A549 (cell line): ENCODE measurements at places on chromosomes 2 and 18.

DNA sequence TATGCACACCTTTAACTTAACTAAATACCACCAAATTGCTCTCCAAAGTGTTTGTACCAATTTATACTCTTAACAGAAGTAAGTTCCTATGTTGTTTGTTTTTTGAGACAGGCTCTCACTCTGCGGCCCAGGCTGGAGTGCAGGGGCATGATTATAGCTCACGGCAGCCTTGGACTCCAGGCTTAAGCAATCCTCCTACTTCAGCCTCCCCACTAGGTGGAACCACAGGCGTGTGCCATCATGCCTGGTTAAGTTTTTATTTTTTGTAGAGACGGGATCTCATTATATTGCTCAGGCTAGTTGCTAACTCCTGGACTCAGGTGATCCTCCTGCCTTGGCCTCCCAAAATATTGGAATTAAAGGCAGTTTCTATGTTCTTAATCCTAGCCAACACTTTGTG is 13.1 kb upstream of the NAB1 start:
- DNase-seq, result peak; percentile 49

- no peak for DNase-seq
Measured at GRCh38 chr2:9945596-9945995, 5.9 kb upstream of the GRHL1 start.

GRCh38 chr18:12231040-12231882 is 22.9 kb upstream of the CIDEA start:
- no peak for DNase-seq

- DNase-seq, result no peak
Measured at GRCh38 chr2:127676906-127677305, 1.6 kb upstream of the LIMS2 start.

DNA sequence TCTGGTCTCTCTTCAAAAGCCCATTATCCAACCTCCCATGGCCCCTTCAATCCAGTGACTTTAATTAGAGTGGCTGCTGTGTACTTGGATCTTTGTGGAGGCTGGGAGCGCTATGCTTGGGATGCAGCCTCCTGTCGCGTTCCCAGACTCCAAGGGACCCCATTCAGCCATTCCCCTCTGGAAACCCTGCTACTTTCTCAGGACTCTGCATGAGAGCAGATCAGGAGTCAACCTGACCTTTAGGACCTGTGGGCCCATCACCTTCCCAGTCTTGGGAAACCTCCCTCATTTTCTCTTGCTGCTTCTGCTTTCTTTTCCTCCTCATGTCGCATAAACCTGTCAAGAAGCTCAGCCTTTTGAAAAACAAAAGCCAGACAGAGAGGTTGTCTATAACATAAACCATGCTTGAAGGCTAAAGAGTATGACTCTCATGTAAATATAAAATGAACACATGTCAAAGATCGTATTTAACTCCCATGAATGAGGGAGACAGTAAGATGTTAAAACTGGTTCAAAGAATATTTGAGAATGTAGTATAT is 143.1 kb upstream of the PELI1 start:
- no peak for DNase-seq

- DNase-seq, result no peak
Measured at GRCh38 chr2:239263231-239263630, 137.6 kb downstream of the HDAC4 start.

DNA sequence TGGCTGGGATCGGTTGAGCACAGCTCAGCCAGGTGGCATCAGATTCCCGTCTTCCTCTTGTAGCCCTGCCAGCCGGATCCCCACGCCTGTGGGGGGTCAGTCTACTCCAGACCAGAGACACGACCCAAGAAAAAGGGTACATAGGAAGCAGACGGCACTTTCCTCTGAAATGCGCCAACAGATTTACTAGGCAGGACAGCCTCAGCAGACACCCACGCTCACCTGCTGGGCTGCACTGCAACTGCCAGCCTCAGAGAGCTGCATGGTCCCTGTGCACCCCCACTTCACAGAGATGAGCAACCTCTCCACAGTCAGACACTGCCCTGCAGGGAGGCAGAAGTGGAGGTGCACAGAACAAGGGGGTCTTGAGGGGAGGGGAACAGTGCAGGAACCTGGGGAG is 75.7 kb upstream of the OTOS start:
- DNase-seq, result no peak

GRCh38 chr2:192059266-192059665 is 135.5 kb downstream of the TMEFF2 start:
- no peak for DNase-seq

DNA sequence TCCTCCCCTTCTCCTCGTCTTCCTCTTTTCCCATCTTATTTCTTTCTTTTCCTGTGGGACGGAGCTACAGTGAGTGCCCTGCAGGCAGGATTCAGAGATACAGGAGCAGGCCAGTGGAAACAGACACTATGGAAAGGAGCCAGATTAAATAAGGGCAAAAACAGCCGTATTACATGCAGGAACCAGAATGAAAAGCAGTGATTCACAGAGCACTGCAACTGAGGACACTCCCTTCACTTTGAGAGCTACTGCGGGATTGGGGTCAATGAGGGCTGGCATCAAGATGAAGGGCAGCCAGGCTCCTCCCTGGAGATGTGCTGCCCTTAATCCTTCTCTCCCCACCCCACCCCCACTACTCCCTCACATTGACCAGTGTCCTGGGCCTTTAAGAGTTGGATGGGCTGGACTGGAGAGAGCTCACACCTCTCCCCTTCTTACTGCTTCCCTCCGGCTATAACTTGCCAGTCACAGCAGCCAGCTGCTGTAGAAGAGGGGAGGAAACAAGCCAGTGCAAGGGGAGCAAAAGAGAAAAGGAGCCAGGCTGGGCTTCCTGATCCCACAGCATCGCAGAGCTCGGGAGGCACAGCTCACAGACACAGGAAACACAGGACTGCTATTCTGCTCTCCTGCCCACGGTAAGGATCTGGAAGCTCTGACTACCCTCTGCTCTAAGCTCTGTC is at the start of gene PLCD4:
Gene PLCD4 (plus strand): TSS at position 464 of the 680 bp plus-strand sequence. CDS start 7,841 bp downstream, outside the sequence.
- DNase-seq, result peak; percentile 52

- DNase-seq, result no peak
Measured at GRCh38 chr18:5430131-5430530, 113.7 kb downstream of the EPB41L3 start.

DNA sequence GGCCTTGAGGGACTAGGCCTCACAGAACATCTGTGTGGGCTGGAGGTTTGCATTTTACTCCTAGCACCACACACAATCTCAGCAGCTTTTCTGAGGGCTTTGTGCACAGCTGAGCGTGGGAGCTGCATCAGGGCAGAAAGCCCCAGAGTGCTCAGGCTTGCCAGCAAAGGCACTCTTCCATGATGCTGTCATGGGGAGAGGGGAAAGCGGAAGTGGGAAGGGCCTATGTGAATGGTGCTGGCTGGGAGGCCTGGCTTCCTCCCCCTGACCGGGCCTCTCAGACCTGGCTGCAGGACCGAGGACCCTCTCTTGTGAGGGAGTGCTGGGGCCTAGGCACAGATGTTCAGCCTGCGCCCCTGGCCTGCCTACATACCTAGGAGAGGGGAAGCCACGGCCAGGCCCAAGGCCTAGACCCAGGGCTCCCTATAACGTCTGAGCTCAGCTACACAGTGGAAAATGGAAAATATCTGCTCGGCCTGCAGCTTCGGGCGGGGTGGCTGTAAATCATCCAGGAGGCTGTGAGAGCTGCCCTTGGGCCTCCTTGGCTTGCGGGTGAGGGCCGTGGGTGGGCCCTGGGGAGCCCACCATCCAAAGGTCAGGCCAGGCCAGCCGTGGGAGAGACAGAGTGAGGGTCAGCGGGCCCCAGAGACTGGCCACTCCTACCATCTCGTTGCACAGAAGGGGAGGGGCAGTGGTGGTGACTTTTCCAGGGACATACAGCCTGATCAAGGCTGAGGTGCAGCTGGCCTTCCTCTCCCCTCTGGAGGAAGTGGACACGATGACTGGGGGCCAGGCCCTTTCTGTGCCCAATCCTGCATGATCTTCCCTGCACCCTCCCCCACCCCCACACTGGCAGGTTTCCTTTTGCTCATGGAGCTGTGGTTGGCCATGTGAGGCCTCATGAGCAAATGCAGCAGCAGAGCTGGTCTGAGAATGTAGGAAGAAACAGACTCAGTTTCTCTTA is 22.8 kb downstream of the GLI2 start:
- DNase-seq, result no peak

DNA sequence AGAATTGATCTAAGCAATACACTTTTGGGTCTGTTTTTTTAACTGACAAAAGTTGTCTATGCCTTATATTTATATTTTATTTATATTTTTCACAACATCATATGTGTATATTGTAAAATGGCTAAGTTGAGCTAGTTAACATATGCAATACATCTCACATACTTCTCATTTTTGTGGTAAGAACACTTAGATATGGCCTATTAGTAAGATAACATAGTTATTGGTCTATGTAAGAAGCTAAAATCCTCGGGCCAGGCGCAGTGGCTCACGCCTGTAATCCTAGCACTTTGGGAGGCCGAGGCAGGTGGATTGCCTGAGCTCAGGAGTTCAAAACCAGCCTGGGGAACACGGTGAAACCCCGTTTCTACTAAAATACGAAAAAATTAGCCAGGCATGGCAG is 275.6 kb upstream of the ID2 start:
- DNase-seq, result no peak

DNA sequence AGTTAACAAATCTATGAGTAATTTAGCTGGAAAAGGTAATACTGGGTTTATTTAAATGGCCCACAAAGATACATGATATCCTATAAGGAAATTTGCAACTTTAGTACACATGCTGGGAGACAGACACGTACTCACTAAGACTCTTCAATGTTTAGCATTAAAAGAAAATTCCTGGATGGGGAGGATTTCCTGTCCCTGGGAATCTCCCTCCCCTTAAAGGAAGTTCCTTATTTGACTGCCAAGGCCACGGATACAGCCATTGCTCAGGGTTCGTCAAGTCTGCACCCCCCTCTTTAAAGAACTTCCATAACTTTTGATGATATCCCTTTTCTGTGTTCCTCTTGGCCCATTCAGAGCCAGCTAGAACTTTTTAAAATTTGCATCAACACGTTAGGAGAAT is 267.6 kb downstream of the CD226 start:
- no peak for DNase-seq

DNA sequence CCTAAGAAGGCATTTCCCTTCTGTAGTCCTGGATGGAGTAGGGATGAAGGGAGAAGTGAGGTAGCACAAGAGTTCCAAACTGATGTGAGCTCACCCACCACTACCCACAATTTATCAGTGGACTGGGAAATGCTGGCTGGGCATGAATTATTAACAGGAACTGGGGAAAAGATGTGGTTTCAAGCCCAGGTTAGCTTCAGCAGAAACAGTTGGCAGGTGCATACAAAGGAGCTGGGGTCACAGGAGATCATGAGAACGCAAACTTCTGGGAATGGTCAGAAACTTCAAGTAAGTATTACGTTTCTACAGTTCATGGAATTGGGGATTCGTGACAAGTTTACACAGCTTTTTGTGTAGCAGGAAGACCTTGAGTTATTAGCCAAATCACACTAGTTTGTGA is 5.4 kb downstream of the CCDC141 start:
- DNase-seq, result no peak

DNA sequence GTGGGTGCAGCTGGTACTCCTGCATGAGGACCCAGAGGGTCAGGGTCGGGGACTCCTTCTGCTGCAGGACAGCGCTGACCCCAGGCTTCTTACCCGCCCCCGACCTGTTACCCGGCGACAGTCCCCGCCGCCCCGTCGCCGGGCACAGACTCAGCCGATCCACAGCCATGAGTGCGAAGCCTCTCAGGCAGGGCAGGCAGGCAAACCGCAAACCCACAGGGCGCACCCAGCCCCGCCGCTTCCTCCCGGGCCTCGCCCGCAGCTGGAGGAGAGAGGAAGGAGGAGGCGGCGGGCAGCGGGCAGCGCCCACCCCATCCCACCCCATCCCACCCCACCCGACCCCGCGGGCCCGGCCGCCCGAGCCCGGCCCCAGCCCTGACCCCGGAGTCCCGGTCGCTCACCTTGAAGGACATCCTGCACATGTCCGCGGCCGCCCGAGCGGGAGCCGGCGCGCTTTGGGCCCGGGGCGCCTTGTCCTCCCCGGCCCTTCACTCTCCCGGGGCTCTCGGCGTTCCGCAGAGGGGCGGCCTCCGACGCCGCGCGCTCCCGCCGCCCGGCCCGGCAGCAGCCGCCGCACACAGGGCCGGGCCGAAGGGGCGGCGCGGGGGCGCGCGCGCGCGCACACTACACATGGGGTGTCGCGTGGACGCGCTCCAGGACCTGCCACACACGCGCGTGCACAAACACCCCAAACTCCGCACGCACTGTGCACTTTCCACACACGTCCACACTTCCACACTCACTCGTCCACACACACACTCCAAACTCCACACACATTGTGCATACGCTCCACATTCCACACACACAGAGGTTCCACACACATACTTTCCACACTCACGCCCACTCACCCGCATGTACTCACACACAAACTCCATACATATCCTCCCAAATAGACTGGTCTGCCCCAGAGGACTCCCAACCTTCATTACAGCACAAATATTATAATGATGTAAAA is at the start of gene ANKRD29:
Gene ANKRD29 (minus strand): TSS at position 603 of the 955 bp plus-strand sequence. CDS start 181 bp downstream, at position 422.
- peak; percentile 36 for DNase-seq

- DNase-seq, result no peak
Measured at GRCh38 chr2:191818725-191819350, 28.1 kb downstream of the CAVIN2 start.

DNA sequence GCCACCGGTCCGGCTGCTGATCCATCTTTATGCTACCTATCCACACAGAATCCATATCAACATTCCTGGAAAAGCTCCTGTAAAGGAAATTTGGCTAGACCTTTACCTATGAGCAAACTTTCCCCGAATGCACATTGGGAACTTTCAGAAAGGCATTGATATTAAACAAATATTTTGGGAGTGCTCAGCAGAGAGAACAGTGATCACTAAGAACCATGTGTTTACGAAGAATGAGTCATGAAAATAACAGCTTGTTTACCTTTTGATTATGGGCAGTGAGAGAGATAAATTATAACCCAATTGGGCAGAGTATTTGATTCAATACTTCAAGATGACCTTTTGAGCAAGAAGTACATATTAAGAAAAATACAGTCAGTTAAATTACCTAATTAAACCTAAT is 189.7 kb upstream of the CDH2 start:
- DNase-seq, result no peak

- no peak for DNase-seq
Measured at GRCh38 chr2:40285391-40285790, 166.5 kb downstream of the SLC8A1 start.

GRCh38 chr2:62184512-62185230 is 11.2 kb upstream of the B3GNT2 start:
- DNase-seq, result no peak

GRCh38 chr2:190717306-190717705 is 68.4 kb downstream of the NAB1 start:
- DNase-seq, result no peak

- DNase-seq, result no peak
Measured at GRCh38 chr18:24114924-24115549, 23.8 kb upstream of the CABYR start.

DNA sequence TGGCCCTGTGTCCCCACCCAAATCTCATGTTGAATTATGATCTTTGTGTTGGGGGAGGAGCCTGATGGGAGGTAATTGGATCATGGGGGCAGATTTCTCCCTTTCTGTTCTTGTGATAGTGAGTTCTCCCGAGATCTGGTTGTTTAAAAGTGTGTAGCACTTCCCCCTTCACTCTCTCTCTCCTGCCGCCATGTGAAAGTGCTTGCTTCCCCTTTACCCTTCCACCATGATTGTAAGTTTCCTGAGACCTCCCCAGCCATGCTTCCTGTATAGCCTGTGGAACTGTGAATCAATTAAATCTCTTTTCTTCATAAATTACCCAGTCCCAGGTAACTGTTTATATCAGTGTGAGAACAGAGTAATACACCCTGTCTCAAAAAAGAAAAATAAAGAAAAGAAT is 25.5 kb downstream of the LRRFIP1 start:
- no peak for DNase-seq
